Kidney glomerular epithelial cell (primary cell): ENCODE measurements at places on chromosomes 4 and X.

DNA sequence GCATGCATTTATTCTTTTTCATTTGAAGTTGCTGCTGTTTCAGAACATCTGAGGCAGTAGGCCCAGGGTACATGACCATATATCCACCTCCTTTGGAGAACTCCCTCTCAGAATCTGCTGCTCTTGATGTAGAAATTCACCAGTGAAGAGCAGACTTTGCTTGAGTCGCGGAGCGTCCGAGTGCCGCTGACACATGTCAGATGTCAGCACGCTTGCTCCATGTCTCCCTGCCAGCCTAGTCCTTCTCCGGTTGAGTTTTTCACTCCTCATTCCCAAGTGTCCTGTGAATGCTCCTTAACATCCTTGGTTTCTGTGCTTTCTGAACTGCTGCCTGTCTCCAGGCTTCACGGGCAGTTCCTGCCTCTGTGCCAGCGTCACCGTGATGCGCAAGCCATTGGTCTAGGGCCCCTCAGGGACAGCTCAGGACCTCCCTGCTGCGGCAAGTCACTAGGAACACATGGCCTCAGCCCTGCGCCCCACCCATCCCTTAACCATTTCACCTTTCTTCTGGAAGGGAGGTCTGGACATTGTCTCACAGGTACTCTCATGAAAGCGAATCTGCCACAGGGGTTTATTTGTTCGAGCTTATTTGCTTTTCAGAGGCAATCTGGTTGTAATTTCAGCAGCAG is 93.1 kb upstream of the RBPJ start:
- DNase-seq, result no peak

DNA sequence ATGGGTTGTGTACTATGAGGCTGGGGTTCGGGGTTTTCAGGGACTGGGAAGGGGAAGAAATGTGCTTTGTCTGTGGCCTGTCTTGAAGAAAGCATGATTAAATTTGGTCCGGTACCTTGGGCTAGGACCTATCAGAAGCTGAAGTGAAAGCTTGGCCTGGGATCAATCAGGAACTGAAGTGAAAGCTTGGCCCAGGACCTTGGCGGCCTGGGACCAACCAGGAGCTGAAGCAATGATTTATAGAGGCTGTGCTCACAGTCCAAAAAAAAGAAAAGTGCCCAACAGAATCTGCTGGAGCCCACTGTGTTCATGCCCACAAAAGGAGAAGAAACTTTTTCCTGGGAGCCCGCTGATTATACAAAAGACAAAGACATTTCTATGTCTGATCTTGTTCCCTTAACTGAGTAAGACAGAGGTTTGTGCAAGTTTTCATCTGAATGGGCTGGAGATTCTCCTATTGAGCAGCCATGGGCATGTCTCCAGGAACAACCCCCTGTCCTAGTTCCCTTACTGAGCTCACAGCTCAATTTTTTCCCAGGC is 1427.9 kb downstream of the FAM133A start:
- DNase-seq, result no peak

DNA sequence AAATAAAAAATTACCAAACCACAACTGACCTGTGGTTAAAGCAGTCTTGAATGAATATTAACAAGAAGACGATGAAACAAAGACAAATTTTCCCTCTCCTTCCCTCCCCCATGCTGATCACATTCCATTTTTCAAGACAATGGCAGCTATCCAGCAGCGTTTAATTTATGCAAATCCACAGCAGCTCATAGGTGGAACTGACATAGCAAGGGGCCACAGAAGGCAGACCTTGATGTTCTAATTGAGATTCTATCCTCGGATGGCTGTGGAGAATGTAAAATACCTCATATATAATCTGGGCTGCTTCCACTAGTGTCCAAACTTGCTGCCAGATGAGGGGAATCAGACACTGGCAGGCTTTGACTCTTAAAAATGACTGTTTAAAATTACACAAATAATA is 211.5 kb downstream of the CHRDL1 start:
- DNase-seq, result no peak

DNA sequence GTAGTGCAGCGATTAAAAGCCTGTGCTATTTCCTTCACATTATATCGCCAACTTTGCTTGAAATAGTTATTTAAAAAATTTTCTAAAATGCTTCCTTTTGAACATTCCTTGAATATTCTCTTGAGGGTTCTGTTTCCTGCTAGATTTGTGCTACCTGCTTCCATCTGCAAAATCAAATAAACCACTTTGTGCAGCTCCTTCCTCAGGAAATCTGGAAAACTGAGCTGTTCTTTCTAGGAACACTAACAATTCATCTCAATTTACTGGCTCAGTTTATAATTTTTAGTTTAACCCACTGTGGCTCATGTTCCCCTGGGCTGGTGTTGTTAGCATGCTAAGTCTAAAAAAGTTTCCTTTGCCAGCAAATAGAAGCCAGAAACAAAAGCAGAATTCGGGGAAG is 88.1 kb upstream of the LCORL start:
- no peak for DNase-seq

GRCh38 chrX:155968791-155969190 is 28.7 kb upstream of the IL9R start:
- DNase-seq, result no peak

DNA sequence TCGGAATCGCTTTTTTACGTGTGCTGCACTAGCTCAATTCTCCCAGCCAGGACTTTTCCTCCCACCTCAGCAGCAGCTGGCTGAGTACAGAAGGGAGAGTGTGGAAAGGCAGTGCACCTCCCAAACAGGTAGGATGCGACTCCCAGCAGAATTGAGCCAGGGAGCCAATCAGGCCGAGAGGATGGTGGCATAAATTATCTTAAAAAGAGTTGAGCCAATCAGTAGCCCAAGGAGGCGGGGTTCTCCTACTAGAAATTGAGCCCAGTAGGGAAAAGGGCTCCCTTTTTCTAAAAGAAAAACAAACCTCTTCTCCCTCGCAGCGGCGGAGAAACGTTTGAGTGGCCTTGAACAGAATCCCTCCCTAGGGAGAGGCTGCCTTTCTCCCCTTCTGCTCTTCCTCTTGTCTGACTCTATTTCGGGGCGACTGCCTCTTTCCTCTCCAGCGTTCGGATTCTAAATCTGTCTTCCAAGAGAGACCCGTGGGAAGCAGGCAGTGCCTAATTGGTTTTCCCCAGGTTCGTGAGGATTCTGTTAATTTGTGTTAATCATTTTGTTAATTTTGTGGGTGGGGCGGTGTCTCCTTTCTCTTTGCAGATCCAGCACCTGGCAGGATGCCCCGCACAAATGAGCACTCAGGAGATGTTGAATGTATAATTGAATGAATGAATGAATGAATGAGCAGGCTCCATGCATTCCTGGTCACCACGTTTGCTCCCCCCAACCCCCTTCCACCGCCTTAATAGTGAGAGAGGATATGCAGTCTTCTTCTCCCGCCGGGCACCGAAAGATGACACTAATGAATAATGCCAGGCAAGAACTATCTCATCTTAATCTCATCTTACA is at the start of gene GABRG1:
Gene GABRG1 (minus strand): TSS at position 142 of the 843 bp plus-strand sequence. CDS start 141 bp downstream, at position 1.
- no peak for DNase-seq

- peak; percentile 13 for DNase-seq
These were observed 219.4 kb downstream of the NKX6-1 start for GRCh38 chr4:84279678-84280077.

DNA sequence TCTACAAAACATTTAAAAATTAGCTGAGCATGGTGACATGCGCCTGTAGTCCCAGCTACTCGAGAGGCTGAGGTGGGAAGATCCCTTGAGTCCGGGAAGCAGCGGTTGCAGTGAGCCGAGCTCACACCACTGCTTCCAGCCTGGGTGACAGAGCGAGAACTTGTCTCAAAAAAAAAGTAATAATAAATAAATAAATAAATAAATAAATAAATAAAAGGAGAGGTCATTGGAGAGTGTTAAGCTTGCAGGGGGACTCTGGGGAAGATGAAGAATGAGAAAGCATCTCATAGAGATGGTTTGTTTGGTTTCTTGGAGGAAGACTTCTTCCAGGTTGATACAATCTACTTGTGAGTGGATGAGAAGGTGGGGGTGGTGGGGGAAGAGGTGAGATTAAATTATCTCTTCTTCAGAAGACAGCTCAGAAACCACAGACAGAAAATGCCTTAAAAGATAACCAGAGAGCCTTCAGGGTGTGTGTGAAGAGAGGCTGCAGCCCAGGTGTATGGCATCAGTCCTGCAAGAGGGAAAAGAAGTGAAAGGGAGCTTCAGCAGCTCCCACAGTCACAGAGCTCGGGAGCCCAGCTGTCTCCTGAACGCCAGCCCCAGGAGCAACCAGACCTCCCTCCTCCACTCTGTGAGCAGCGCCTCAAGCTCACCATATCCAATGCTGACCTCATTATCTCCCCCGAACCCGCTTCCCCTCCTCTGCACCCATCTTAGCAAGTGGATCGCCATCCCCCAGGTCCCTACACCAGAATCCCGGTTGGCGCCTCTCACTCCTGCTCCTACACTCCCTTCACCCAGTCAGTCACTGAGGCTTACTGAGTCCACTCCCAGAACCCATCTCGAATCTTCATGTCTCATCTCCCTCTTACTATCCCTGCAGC is 48.2 kb downstream of the RBM47 start:
- no peak for DNase-seq

DNA sequence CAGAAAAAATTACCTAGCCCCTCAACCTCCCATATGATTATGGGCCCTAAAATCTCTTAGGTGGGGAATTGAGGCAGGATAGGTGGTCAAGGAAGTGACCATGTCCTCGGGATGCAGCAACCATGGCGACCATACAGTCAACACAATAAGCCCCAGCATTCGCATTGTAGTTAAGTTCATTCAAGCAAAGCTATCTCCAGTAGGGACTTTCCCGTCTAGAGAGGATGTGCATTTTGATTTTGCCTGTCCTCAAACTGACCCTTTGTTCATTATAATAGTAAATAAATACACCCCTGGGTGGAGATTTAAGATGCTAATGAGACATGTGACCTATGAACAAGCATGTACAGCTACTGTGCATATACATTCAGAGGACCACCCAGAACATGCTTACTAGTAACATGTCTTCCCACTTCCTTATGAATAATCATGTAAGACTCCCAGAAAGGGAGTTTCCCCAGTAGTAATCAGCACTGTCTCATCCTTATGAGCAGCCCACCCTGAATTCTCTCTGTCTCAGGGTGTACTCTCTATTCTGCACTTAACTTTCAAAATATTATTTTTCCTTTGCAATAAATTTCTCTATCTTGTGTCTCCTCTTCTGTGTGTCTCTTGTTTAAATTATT is 74.3 kb downstream of the NUDT11 start:
- peak; percentile 2 for DNase-seq

DNA sequence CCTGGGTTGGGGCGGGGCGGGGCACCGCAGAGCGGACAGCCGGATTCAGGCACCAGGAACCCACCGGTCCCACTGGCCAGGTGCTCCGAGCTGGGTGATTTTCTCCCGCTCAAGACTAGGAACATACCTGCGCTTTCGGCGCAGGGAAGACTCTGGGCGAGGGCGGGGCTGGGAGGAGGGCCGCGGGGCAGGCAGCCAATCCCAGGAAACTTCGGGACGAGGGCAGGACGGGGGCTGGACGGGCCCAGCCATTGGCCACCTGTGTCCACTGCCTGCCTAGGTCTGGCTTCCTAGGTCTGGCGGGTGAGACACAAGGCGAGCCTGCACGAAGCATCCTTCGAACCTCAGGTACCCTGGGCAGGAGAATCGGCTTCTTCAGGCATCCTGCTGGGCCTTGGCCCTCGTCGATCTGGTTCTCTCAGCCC is 274 bp upstream of the ERVMER34-1 start:
- peak; percentile 44 for DNase-seq

- peak; percentile 45 for DNase-seq
These were observed 26.1 kb upstream of the IGFBP7 start for GRCh38 chr4:57136281-57136680.

- no peak for DNase-seq
These were observed 28.7 kb downstream of the SAT1 start for GRCh38 chrX:23811656-23812055.

GRCh38 chrX:69080855-69081465 is 84.3 kb downstream of the PJA1 start:
- DNase-seq, result no peak

DNA sequence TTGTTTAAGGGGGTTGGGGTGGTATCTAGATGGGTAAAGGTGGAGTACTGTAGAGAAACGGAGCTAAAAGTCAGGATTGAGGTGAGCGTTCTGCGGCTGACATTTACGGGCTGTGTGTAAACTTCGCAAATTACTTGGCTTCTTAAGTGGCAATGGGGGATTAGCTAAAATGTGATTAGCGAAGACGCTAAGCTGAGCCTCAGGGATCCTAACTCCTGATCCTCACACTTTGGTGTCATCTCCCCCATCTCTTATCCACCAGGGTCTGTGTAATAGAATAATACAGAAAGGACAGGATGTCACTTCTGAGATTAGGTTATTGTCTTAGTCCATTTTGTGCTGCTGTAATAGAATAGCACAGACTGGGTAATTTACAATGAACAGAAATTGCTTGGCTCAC is 10.6 kb upstream of the FAT1 start:
- DNase-seq, result no peak

- DNase-seq, result no peak
These were observed 511.4 kb upstream of the DIPK2B start for GRCh38 chrX:45712067-45712466.

GRCh38 chrX:77087529-77088169 is 359.5 kb upstream of the FGF16 start:
- DNase-seq, result no peak

GRCh38 chr4:172352356-172352755 is 539.2 kb downstream of the GALNTL6 start:
- no peak for DNase-seq

DNA sequence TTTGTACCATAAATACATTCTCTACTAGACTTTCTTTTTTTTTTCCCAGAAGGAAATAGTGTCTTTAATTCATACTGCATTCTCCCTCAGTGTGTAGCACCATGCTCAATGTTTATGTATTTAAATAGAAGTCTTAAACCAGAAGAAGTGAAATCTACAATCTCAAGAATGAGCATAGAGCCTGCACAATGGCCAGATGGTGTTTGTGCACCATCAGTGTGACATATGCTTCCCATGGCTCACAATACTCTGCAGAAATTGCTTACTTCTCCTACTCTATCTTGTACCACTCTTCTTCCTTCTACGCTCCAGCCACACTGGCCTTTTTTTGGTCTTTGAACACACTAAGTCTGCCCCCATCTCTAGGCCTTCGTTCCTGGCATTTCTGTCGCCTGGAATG is 2.6 kb upstream of the DOCK11 start:
- no peak for DNase-seq

DNA sequence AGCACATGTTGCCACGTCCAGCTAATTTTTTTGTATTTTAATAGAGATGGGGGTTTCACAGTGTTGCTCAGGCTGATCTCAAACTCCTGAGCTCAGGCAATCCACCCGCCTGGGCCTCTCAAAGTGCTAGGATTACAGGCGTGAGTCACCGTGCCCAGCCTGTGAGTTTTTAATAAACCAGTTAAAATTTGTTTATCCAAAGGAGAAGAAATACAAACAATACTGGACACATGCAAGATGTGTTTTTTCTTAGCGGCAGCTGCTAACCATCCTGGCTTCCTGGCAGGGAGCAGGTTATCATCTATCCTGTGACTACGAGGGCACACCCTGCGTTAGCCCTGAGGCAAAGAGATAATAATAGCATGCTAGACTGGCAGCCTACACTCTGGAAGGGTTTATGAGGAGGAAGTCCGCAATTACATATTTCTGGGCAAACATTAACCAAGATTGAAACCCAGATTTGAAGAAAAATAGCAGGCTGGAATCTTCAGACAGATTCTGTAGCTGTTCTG is 191.4 kb downstream of the SPRY1 start:
- DNase-seq, result peak; percentile 36
